HCT116 (cell line): ENCODE measurements at places on chromosomes 6 and 20.

DNA sequence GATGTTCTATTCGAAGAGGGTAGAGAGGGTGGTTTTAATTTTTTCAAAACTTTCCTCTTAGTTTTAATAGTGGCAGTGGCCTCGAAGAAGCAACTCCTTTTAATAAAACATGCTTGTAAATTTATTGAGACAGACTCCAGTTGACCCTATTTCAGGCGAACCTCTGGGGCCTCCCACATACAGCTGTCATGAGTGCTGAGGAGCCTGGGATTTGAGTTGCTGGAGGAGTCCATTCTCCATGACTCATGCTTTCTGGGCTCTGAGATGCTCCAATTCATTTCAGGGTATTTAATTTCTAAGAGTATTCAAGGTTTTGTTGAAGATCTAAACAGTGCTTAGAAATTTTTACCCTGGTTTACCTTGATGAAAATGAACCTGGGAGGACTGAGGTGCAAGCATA, 580.4 kb downstream of the CBLN4 start:
- DNase-seq, result no peak

GRCh38 chr20:2814076-2814475, 711 bp upstream of the C20orf141 start:
- no peak for DNase-seq

DNA sequence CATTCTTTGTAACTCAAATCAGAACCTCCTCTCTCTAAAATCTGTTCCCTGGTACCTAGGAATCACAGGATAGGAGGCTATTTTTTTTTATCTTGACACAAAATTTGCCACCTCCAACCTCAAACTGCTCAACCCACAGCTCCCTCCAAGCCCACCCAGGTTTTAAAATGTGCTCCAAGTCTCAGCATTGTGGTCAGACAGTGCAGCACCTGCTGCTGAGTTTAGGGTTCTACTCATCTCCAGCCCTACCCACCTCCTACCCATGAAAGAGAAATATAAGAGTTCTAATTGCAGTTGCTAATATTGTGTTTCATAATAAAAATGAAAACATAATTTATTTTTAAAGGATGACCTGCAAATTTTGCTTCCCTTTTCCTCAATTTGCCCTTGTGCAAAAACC, 496.5 kb downstream of the MAFB start:
- no peak for DNase-seq

GRCh38 chr6:125816828-125817280, 26.1 kb downstream of the NCOA7 start:
- DNase-seq, result no peak

DNA sequence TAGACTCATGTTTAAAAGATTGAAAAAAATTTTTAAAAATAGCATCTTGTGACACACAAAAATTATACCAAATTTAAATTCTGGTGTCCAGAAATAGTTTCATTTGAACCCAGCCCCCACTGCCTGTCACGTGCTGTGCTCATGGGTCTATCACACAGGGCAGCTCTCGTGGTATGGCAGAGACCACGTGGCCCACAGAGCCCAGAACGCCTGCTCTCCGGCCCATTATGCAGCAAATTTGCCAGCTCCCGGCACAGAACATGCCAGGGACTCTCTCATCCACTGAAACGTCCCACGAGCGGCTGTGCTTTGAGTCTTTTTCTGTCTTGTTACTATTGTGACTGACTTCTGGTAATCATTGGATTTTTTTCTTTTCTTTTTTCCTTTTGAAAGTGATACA, 224.3 kb downstream of the TTLL2 start:
- DNase-seq, result no peak

GRCh38 chr20:58713801-58714339, 21.3 kb downstream of the NPEPL1 start:
- no peak for DNase-seq

GRCh38 chr6:46011188-46012085, 4.2 kb downstream of the CLIC5 start:
- DNase-seq, result no peak

DNA sequence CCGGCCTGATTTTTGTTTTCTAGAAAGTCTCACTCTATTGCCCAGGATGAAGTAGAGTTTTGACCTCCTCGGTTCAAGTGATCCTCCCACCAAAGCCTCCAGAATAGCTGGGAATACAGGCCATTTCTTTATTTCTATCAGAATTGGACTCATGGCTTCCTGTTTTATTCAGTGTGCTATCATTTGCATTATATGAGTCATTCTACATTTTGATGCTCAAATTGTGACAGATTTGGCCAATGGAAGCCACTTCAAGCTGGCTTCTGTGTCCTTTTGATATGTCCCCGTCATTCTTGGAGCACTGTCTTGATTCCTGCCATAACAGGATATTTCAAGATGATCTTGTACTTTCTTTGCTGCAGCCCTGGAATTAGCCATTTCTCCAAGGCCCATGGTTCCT, 75.1 kb downstream of the CNBD2 start:
- no peak for DNase-seq

DNA sequence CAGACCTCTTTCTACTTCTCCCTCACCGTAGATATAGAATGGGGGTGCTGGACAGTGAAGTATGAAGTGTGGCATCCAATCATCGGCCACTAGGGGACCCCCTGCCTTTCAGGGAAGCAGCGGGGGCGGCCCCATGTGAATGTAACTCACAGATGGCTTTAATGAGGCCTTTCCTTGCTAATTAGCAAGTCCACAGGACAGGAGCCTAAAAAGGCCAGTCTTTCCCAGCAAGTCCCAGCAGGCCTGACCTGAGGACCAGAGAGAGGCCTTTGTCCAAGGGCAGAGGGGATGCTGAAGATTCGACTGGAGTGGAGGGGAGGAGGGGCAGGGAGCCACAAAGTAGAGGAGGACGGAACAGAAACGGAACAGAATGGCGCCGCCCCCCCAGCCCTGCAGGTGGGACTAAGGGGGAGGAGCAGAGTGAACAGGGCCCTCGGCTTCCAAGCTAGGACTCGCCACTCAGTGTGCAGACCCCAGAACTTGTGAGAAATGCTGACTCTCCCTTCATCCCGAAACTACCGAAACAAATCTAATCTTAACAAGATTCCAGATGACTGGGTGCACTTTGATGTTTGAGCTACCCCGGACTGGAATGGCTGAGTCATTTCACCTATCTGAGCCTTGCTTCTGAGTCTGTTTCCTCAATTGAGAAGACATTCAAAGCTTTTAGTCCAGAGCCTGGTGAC, 5.8 kb downstream of the C6orf132 start:
- DNase-seq, result peak; percentile 88

DNA sequence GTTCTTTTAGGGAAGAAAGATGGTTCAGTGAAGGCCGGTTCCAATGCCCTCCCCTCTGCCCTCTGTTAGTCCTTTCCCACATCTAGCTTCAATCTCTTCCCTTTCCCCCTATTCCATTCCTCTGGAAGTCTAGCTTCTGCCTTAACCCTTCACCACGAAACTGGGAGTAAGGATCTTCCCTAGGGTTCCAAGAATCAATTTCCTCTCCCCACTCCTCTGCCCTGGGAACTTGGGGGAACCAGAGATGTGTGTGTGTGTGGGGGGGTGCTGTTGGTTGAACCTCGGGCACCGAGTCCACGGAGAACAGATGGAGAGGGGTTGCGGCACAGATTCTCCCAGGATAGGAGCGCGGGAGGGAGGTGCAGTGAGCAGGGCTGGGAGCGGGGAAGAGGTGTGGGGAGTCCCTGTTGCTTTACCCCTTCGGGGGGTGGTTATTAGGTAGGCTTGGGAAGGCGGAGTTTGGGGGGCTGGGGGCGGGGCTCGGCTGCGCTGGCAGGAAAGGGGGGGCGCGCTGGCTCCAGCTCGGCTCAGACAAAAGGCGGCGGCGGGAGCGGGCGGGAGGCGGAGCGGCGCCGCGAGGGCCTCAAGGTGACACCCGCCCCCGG, at the start of gene TMEM151B:
TMEM151B (plus strand) TSS at position 530 of the 605 bp plus-strand sequence. CDS start 293 bp downstream, outside the sequence.
- DNase-seq, result no peak

DNA sequence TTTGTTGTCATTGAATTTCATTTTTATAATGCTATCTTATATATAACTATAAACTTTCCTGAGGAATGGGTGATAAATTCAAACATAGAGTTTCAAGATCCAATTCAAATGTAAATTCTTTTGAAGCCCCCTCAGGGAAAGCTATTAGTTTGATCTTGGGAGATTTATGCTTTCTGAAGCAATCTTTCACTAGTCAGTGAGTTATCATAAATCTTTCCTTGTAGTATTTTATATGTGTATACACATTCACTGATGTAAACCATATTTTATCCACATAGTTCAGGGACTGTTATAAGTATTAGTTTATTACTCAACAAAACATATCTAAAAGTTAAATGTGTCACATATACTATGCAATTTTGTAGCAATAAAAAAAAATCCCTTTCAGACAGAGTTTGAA, 2.9 kb upstream of the EPM2A start:
- no peak for DNase-seq

- DNase-seq, result no peak
Observed at GRCh38 chr6:151885234-151885633, 77.8 kb downstream of the ESR1 start.

GRCh38 chr6:90663873-90664272, 77.0 kb upstream of the MAP3K7 start:
- DNase-seq, result peak; percentile 18
